Activated CD4-positive, alpha-beta T cell treated with anti-CD3 and anti-CD28 coated beads for 36 hours (primary cell): ENCODE measurements at places on chromosomes 16 and 17. TPM values are rescaled to one million over a fixed set of nuclear protein-coding genes. Genes with fewer than 3 reads are reported as not detected.

DNA sequence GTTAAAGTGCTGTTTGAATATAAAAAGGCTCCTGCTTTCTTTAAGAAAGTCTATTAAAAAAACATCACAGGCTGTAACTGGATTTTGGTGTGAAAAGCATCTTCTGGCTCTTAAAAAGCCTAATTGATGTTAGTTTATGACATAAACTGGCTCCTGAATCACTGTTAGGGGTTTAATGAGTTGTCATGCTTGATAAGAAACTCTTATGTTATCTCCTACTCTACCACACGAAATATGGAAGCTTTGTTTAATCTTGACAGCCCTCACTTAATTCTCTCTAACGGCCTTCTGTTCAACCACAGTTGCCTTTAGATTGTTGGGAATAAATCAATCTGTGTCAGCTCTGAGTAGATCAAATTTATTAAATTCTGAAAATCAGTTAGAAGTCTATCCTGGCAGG is 51.5 kb downstream of the CPPED1 start:
- peaks cover 35% of the 10 kb centered on the region for H3K4me1 ChIP-seq
- H3K27me3 ChIP-seq = no peaks in the 10 kb centered on the region
- DNase-seq = no peak
- no peak overlapping the region for H3K27ac ChIP-seq

DNA sequence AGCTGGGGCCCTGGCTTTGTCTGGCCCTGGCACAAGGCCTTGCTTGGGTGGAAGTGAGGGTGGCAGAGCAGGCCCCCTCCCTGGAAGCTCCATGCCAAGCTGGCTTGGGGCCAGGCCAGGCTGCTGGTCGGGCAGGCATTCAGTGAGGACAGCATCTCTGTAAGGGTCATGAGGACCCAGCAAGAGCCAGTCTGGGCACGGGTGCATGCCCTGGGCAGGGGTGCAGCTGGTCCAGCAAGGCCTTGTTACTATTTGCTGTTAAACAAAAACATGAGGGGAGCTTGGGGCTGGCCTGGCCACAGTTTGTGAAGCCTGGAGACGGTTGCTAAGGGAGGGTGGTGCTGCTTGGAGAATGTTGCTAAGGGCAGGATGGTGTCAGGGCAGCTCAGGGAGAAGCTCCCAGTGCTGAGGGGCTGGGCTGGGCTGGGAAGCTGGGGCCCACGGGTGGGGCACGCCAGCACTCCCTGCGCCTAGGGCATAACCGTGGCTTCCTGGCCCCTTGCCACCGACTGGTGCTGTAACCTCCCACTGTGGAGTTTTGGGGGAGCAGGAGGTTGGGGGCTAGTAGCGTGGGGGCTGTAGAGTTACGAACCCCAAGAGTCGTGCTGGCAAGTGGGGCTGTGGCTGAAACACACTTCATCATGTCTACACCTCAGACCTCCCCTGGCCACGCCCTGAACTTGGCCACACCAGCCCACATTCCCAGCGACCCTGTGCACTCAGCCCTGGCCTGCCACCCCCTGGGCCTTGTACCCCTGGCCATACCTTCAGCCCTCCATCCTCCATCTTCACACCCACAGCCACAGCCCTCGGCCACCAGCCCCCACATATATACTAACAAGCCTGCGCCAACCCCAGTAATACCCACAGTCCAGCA is 1.6 kb downstream of the TPPP3 start:
- no peak overlapping the region for H3K4me3 ChIP-seq
- no peak overlapping the region for H3K27ac ChIP-seq
- no peaks in the 10 kb centered on the region for H3K36me3 ChIP-seq
- H3K27me3 ChIP-seq = peaks cover 24% of the 10 kb centered on the region

- H3K27ac ChIP-seq = no peak overlapping the region
- H3K27me3 ChIP-seq = no peaks in the 10 kb centered on the region
- H3K4me1 ChIP-seq = peaks cover 22% of the 10 kb centered on the region
- no peak for DNase-seq
- H3K36me3 ChIP-seq = peaks cover 48% of the 10 kb centered on the region
These were observed 12.4 kb downstream of the CSF3 start for GRCh38 chr17:40027614-40028012.

- peaks cover 55% of the 10 kb centered on the region for H3K36me3 ChIP-seq
- H3K27me3 ChIP-seq = no peaks in the 10 kb centered on the region
- no peak for DNase-seq
- H3K4me1 ChIP-seq = peaks cover 78% of the 10 kb centered on the region
These were observed 12.4 kb downstream of the USP22 start for GRCh38 chr17:21030375-21030774.

GRCh38 chr17:51344532-51344931 is 84.2 kb downstream of the UTP18 start:
- no peaks in the 10 kb centered on the region for H3K36me3 ChIP-seq
- H3K4me1 ChIP-seq = no peaks in the 10 kb centered on the region
- no peak for DNase-seq
- no peaks in the 10 kb centered on the region for H3K27me3 ChIP-seq
- no peak overlapping the region for H3K27ac ChIP-seq

GRCh38 chr17:78272181-78272913 is 40.9 kb downstream of the TMEM235 start:
- DNase-seq = peak; percentile 86
- H3K27ac ChIP-seq = peak overlapping the region; percentile 31
- H3K36me3 ChIP-seq = no peaks in the 10 kb centered on the region
- peaks cover 36% of the 10 kb centered on the region for H3K4me1 ChIP-seq
- H3K27me3 ChIP-seq = no peaks in the 10 kb centered on the region

KRTAP2-2 gene
- not detected for total RNA-seq
